Epithelial cell of proximal tubule (primary cell): ENCODE measurements at places on chromosomes 16 and 17.

DNA sequence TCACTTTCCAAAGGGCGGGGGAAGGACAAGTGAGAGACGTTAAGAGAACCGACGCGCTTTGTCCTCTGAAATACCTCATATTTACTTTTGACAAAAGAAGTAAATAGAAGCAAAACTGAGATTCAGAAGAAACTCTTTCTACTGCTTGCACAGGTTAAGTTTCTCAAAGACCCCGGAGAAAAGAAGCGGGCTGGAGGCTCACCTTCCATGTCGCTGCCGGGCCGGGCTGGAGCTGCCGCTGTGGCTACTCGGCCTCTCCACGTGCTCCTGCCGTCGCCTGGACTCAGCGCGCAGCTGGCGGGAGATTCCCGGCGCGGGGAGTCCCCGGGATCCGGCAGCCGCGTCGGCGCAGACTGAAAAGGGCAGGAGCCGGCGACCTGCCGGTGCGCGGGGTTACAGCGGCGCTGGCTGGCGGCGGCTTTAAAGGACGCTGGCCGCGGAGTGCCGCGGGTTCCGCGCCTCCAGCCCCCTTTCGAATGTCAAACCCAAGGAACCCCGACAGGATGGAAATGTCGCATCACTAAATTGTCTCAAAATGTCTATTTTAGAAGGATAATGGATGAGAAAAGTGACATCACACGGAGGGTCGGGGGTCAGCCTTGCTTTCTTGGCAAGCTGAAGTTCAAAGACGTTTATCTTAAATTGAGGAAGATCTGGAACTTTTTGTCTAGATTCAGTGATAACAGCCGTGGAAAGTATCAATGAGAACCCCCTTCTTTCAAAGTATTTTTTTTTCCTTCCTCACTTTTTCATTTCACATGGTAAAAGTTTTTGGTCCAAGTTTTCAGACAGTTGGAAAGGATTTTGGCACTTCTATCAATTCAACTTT, at the start of gene IKZF3:
Gene IKZF3, minus strand, starts transcription at position 395 of the 829 bp plus-strand sequence. Its CDS starts 186 bp downstream, at position 209.
- DNase-seq = no peak

DNA sequence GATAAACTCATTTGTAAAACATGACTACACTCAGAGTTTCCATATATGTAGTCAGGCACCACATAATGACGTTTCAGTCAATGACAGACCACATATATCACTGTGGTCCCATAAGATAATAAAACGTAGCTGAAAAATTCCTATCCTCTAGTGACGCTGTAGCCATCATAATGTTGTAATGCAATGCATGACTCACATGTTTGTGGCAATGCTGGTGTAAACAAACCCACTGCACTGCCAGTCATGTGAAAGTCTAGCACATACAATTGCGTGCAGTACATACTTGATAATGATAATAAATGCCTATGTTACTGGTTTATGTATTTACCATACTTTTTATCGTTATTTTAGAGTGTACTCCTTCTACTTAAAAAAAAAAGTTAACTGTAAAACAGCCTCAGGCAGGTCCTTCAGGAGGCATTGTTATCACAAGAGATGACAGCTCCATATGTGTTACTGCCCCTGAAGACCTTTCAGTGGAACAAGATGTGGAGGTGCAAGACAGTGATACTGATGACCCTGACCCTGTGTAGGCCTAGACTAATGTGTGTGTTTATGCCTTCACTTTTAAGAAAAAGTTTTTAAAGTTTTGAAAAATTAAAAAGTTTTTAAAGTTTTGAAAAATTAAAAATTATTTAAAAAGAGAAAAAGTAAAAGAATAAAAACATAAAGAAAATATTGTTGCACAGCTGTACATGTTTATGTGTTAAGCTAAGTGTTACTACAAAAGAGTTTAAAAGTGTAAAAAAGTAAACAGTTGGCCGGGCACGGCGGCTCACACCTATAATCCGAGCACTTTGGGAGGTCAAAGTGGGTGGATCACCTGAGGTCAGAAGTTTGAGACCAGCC, 9.0 kb downstream of the STAT5B start:
- DNase-seq = no peak

- no peak for DNase-seq
Observed at GRCh38 chr17:32349503-32349853, 479 bp upstream of the ZNF207 start.

DNA sequence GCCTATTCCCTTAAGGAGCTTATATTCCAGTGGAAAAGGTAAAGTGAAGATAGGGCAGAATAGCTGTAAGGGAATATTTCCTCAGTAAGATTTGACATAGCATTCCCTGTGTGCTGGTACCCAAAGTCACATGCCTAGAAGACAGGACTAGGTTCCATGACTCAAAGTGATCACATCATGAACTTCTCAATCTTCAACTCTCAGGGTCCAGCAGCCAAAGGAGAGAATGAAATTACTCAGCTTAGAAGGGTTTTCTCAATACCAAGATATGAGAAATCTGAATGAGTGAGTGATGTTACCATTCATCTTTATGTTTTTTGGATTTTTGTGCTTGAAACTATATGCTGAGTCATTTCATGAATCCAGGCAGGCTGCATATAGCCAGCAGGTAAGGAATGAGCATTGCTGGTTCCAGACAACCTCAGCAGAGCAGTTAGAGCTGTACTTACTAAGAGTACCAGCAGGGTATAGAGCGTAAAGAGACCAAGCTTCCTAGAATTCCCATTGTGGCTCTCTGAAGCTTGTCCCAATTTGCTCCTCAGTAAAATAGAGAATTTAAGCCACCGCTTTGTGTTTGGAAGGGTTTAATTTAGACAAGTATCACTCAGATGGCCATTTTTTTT, 91.1 kb downstream of the ANKFN1 start:
- no peak for DNase-seq

- no peak for DNase-seq
Observed at GRCh38 chr17:9072696-9073339, 51.5 kb downstream of the NTN1 start.

- DNase-seq = no peak
Observed at GRCh38 chr16:64586781-64587180, 535.1 kb downstream of the CDH11 start.

GRCh38 chr17:44269535-44270240, 1.8 kb upstream of the SLC4A1 start:
- DNase-seq = no peak

- DNase-seq = no peak
Observed at GRCh38 chr16:52074133-52074532, 472.8 kb downstream of the TOX3 start.

DNA sequence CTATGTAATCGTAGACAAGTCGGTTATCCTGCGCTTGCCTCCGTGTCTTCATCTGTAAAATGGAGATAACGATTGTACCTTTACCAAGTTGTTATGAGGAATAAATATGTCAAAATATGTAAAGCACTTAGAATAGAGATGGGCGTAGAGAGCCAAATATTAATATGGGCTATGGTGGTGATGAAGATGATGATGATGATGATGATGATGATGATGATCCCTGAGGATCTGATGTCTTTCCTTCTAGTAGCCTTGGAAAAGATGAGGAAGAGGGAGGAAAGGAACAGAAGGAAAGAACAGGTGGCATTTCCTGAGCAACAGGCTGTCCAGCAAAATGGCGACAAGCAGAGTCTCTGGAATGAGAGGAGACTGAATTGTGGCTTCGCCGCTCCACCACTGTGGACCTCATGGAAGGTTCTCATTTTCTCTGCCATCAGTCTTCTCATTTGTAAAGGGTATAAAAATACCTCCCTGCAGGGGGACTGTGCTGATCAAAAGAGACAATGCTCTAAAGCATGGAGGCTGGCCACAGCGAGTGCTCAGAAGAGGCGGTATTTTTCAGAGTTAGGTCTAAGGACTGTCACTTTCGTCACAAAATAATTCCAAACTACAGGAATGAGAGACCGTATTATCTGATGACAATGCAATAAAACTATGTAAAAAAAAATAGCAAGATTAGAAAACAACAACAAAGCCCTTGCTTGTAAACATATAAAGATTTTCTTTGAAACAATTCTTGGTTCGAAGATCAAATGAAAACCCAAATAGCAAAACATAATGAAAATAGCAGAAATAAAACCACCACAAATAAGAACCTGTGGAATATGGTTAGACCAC, 17.2 kb upstream of the RCVRN start:
- DNase-seq = no peak

DNA sequence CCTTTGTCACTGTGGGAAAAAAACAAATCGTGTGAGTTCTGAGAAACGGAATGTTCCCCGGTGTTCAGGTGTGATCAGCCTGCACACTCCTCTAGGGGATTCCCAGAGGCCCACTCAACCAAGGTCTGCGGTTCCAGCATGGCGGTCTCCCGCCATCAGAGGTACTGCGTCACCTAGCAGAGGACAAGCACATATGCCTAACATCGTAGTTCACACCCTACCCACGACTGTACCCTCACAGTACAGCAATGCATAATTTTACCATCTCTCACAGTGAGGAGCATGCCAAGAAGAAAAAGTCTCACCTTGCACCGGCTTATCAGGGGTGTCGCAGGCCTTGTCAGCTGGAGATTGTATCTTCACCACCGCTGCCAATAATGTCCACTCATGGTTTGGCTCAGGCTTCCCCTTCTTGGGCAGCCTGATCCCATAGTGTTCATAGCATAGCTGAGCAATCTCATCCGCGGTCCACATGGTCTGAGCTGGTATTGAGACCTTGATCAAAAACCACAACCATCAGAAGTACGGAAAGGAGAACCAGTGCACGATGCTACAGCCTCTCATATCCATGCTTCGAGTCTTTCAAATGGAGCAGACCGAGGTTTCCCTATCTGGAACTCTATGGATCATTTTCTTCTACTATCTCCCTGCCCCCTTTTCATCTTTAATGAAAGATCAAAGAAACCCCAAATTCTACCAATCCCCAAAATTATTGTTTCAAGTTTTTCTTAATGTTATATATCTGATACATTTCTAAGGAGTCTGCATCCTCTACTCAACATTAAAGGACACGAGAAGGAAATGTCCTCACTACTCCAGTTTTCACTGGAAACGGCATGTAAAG, 2.5 kb downstream of the ADAT1 start:
- DNase-seq = no peak

GRCh38 chr17:79977708-79978547, 57.7 kb downstream of the TBC1D16 start:
- DNase-seq = no peak
